ENCODE measurements at places on chromosomes 13 and 19.

DNA sequence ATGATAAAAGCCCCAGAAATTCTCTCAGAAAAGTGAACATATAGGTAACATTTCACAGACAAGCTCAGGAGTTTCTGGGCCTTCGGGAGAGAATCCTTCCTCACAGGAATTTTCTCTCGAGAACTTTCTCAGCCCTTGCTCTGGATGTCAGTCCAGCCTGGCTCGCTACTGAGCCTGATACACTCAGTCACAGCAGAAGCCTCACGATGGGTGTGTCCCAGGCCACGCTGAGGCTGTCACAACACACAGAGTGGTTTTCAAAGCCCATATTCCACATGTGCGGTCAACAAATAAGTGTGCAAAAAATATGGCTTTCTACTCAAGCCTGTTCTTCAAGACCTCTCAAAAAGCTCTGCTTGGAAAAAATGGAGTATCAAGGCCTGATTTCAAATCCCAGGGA, 31.5 kb upstream of the MEDAG start:
- no peak for DNase-seq

GRCh38 chr19:1370579-1371361, 12.9 kb upstream of the NDUFS7 start:
- DNase-seq, result no peak

- no peak for DNase-seq
These were observed 14.6 kb upstream of the USE1 start for GRCh38 chr19:17200408-17201079.

DNA sequence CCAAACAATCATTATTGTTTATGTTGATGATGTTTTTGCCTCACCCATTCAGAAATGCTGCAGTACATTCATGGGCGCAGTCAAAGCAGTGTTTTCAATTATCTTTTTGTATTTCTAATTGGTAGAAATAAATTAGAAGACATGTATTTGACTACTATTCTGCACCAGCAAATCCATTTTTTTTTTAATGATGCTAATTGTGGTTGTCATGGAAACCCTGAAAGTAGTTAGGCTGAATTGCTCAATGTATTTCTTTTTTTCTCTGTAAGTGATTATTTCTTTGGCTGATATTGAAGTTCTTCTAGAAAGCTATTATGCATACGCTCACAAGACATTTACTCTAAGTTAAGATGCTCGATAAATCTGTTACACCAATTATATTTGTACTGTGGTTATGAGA, 101.2 kb downstream of the RFC3 start:
- DNase-seq, result no peak

GRCh38 chr13:74825152-74825937, 656.6 kb downstream of the TBC1D4 start:
- DNase-seq, result no peak

- DNase-seq, result no peak
These were observed 15.2 kb upstream of the ZNF543 start for GRCh38 chr19:57305056-57305455.

DNA sequence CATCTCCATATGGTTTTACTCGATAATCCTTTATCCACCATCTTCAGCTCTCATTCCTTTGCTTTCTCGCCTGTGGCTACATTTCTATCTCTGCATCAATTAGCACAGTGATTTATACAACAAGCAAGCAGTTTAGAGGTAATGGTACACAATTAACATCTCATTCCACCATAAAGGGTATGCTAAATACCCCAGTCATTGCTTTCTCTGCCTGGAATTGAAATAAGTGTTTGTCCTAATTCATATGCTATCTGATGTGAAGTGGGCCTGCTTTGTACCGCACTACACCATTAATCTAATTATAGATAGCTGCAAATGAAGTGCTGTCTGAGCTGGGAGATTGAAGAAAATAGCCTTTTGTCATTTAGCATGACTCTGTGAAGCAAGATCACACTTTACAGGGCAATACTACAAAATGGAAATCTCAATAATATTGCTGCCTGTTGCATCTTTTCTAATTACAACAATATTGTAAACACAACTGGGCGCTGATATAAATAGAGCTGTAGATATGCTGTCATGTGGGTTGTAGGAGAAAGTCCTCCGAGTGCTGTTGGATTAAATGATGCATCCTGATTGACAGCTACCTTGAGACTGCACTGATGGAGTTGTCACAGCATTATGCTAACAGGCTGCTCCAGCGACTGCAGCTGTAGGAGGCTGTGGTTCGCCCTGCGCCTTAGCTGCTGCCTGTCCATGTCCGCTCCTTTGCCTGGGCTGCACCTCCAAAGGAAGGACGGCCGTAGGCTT, 78.2 kb downstream of the GGACT start:
- no peak for DNase-seq

- DNase-seq, result no peak
These were observed 1.1 kb downstream of the SYT3 start for GRCh38 chr19:50638600-50638999.

DNA sequence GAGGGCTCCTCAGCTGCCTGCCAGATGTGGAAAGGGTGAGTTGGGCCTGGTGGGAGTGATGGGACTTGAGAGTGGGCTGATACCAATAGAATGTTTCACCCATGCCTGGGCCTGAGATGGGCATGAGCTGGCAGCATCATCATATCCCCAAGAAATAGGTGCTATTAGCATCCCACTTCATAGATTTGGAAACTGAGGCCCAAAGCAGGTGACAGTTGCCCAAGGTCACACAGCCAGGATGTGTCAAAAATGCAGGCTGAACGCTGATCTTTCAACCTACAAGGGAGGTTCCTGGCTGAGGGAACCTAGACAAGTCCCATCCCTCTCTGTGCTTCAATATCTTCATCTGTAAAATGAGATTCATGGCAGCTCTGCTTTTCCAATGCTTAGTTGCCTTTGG, 4.6 kb downstream of the SYDE1 start:
- DNase-seq, result no peak

- DNase-seq, result no peak
These were observed 173.0 kb downstream of the OLFM4 start for GRCh38 chr13:53201454-53202225.

- no peak for DNase-seq
These were observed 5.1 kb upstream of the SYCN start for GRCh38 chr19:39209196-39209595.

GRCh38 chr13:93361703-93362102, 135.1 kb downstream of the GPC6 start:
- no peak for DNase-seq

GRCh38 chr13:24921003-24921402, 157.0 kb downstream of the RNF17 start:
- no peak for DNase-seq

- DNase-seq, result no peak
These were observed 402.8 kb downstream of the FGF9 start for GRCh38 chr13:22073718-22074117.

Data from stimulated activated CD4-positive, alpha-beta T cell treated with anti-CD3 and anti-CD28 coated beads, Interleukin-2, amount 100 ng/mL, for 24 hours (primary cell).